ENCODE measurements at places on chromosomes 7 and 10. TPM values are rescaled to one million over a fixed set of nuclear protein-coding genes. Genes with fewer than 3 reads are reported as not detected.

DNA sequence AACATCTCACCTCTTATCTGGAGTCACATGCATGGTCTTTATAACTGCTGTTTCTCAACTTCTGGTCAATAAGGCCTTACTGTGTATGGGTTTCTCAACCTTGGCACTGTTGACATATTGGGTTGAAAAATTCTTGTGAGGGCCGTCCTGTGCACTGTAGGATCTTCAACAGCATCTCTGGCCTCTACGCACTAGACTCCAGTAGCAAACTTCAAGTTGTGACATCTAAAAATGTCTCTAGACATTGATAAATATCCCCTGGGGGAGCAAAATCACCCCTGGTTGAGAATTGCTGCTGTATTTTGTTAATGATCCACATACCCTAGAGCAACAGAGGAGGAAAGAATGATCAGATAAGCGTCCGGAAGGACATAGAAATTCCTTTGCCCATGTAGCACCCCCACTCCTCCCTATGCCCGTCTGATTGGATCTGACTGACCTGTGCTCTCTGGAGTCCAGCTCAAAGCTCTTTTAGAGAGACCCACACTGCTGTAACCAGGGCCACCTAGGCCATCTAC is 423.5 kb upstream of the ZMIZ1 start:
- DNase-seq, result no peak

- DNase-seq, result no peak
These were observed 22.9 kb downstream of the CDK6 start for GRCh38 chr7:92813390-92814024.

- no peak for DNase-seq
These were observed 1250.6 kb downstream of the GATA3 start for GRCh38 chr10:9305018-9305655.

C1GALT1 gene
- 43.8 TPM for total RNA-seq

SLC26A5 gene
- total RNA-seq, result 0.57 TPM

GPR22 gene
- total RNA-seq, result not detected

IMPDH1 gene
- 60.1 TPM for total RNA-seq

Data from aorta (tissue), 5 donors.